ENCODE measurements at places on chromosomes 3 and 15.

DNA sequence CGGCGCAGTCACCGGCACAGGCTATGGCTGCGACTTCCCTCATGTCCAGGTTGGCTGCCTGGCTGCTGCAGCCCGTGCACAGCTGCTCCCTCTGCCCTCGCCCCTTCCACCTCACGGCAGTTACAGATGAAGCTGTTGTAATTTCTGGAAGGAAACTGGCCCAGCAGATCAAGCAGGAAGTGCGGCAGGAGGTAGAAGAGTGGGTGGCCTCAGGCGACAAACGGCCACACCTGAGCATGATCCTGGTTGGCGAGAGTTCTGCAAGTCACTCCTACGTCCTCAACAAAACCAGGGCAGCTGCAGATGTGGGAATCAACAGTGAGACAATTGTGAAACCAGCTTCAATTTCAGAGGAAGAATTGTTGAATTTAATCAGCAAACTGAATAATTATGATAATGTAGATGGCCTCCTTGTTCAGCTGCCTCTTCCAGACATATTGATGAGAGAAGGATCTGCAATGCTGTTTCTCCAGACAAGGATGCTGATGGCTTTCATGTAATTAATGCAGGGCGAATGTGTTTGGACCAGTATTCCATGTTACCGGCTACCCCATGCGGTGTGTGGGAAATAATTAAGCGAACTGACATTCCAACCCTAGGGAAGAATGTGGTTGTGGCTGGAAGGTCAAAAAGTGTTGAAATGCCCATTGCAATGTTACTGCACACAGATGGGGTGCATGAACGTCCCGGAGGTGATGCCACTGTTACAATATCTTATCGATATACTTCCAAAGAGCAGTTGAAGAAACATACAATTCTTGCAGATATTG is 13.2 kb upstream of the GNB4 start:
- no peaks in the 10 kb centered on the region for H3K36me3 ChIP-seq
- DNase-seq = no peak
- peaks cover 3% of the 10 kb centered on the region for H3K27me3 ChIP-seq
- H3K27ac ChIP-seq = no peak overlapping the region
- no peak overlapping the region for H3K4me3 ChIP-seq

DNA sequence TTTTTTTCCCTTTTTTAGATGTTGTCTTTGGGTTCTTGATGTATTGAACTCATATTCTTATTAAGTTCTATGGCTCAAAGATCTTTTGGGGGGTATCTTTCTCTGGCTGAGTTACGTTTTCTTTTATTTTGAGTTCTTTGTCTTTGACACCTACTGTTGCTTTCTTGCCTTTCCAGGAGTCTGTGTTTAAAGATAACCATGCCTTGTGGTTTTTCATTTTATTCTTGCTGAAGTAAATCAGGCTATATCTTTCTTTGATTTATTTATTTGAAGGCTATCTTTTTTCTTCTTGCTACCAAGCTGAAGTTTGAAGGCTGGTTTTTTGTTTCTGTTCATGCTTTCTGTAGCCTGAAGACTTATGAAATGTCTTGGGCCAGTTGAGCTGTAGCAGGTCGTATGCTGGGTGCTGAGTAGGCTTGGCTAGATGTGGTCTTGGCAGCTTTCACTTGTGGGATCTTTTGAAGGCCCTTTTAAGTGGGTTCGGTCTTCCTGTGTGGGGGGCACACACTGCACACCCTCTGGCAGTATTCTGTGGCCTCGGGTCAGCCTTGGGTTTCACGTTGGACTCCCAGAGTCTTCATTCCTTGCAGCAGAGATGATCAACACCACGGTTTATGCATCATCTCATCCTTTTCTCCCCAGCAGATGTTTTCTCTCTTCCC is 17.5 kb downstream of the SLCO3A1 start:
- peaks cover 13% of the 10 kb centered on the region for H3K27me3 ChIP-seq
- no peak for DNase-seq
- H3K36me3 ChIP-seq = no peaks in the 10 kb centered on the region
- no peak overlapping the region for H3K27ac ChIP-seq
- H3K4me3 ChIP-seq = no peak overlapping the region
- H3K4me1 ChIP-seq = no peaks in the 10 kb centered on the region

- no peak overlapping the region for H3K4me3 ChIP-seq
- DNase-seq = no peak
- no peaks in the 10 kb centered on the region for H3K4me1 ChIP-seq
- no peaks in the 10 kb centered on the region for H3K36me3 ChIP-seq
Measured at GRCh38 chr3:77887611-77888010, 847.7 kb downstream of the ROBO2 start.

DNA sequence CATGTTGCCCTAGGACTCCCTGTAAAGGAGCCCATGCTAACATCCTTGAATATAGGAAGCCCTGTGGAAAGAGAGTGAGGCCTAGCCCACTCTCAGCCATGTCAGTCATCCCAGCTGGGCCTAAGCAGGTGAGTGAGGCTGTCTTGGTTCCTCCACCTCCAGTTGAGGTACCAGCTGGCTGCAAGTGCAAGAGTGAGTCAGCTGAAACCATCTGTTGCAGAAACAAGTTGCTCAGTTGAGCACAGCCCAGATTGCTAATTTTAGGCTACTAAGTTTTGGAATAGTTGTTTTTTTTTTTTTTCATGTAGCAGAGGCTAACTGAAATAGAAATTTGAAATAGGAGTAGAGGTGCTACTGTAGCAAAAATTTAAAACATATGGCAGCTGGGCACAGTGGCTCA is 43.7 kb upstream of the ADPGK start:
- no peaks in the 10 kb centered on the region for H3K4me1 ChIP-seq
- no peaks in the 10 kb centered on the region for H3K36me3 ChIP-seq
- no peak overlapping the region for H3K27ac ChIP-seq
- DNase-seq = no peak

DNA sequence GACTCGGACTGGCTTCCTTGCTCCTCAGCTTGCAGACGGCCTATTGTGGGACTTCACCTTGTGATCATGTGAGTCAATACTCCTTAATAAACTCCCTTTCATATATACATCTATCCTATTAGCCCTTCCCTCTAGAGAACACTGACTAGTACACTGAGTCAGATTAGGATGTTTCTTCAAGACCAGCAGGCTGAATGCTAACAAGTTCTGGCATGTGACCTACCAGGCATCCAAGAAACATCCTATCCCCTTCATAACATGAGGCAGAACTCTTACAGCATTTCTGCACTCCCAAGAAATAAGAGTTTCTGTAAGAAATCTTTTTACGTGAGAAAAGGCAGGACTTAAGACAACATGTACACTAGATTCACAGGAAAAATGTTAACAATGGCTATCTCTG is 9.3 kb downstream of the CFAP92 start:
- H3K4me1 ChIP-seq = no peaks in the 10 kb centered on the region
- no peak overlapping the region for H3K4me3 ChIP-seq
- H3K36me3 ChIP-seq = no peaks in the 10 kb centered on the region
- H3K27ac ChIP-seq = no peak overlapping the region

Data from K562 (cell line).